ENCODE measurements at places on chromosomes 2 and 18.

GRCh38 chr2:43169987-43170386 is 56.4 kb downstream of the ZFP36L2 start:
- peak; percentile 17 for DNase-seq

DNA sequence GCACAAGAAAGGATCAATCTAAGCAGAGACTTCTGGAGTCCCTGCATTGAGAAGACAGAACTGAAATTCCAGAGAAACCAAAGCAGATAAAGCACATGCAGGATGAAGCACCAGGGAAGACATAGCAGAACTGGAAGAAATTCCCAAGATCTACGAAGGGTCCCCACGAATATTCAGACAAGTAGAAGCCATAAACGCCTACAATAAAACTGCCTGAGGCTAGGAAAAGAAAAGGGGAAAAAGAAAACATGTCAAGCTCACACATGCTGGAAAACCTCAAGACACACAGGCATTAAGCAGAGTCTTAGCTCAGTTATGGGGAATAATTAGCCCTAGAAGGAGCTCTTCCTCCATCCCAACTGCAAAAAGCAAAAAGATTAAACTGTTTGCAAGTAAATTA is 171.2 kb downstream of the NBAS start:
- DNase-seq: no peak

DNA sequence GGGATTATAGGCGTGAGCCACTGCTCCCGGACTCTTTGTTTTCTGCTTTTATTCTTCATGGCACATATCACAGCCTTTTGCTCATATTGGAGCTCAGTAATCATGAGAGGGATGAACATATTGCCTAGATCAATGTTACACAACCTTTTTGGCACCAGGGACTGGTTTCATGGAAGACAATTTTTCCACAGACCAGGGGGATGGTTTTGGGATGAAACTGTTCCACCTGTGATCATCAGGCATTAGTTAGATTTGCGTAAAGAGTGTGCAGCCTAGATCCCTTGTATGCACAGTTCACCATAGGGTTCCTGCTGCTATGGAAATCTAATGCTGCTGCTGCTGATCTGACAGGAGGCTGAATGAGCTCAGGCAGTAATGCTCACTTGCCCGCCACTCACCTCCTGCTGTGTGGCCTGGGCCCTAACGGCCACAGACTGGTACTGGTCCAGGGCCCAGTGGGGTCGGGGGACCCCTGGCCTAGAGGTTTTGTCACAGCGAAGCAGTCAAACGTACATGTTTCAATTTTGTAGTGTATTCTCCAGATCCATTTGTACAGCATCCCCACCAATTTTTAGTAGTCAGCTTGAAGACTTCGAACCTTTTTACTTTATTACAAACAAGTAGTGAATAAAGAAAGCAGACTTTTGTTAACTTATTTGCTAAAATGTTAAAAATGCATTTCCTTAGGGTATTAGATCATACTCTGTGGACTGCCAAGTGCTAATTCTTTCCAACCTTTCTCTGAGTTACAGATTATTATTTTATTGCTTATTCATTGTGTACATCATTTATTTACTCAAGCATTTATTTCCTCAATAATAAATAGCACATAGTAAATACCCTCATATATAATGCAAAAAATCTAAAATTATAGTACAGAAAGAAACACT is 6.2 kb downstream of the DAW1 start:
- DNase-seq: no peak

DNA sequence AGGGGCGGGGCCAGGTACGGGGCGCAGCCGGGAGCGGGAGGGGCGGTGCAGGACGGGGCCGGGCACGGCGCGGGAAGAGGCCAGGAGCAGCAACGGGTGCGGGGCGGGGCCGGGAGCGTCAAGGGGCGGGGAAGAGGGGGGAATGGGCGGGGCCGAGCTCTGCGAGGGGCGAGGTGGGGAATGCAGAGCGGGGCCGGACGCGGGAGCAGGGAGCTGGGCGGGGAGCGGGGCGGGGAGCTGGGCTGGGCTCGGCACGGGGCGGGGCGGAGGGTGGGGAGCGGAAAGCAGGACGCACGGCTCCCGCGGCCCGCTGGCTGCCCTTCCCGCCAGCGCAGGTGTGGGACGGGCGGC is at the start of gene IMPA2:
Gene IMPA2 (plus strand): TSS at position 316 of the 351 bp plus-strand sequence. CDS start 163 bp downstream, outside the sequence.
- DNase-seq: no peak

- no peak for DNase-seq
Observed at GRCh38 chr18:7566244-7566566, 911 bp upstream of the PTPRM start.

GRCh38 chr2:149033716-149034115 is 4.8 kb upstream of the LYPD6B start:
- peak; percentile 38 for DNase-seq

DNA sequence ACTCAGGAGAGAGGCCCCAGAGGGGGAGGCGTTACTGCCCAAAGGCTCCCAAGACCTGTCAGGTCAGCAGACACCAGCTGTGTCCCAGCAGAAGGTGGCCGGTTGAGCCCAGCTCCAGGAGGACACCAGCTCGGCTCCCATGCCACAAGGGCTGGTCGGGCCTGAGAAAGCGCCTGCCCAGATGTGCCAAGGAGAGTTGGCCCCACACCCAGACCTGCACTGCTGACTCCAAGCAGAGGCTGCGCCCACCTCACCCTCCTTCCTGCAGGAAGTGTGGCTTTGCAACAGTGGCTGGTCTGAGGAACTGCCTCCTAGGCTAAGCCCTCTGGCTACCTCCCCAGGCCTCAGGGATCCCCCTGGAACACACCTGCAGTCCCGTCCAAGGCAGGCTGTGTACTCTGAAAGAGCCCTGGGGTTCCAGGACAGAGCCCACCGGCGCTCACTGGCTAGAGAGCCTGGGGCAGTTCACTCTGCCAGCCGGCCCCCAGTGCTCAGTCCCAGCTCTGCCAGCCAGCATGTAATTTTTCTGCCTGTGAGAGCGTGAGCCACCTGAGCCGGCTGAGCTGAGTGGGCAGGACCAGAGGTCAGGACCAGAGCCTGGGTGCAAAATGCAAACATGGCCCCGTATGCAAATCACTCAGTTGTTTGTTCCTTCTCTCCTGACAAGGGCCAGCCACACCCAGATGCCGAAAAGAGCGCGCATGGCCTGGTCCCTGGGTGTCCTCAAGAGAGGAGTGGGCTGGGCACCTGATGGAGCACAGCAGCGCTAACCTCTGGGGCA is 36.9 kb upstream of the PTMA start:
- no peak for DNase-seq

DNA sequence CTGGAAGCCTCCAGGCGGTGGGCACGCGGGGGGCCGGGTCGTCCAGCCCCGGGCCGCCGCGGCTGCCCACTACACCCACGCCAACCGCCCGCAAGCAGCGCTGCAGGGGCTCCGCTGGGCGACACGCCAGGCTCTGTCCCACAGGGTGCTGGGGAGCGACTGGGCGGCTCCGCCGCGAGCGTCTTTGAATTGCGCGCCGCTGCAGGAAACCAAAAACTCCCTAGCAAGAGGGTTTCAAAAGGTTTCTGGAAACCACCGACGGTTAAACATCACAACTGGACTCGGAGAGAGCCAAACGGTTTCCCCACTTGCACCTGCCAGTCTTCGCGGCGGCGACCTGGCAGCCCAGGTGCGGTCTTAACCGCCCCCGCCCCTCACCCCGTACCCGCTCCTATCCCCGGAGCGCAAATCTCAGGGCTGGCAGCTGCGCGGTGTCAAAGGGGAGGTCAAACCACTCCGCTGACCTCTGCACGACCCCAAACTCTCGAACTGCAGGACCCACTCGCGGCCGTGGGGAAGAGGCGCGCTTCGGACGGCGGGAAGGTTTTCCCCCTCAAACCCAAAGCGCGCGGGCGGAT is 1.0 kb downstream of the CXCR4 start:
- DNase-seq: no peak

GRCh38 chr2:32805104-32806095 is 141.4 kb upstream of the LTBP1 start:
- DNase-seq: no peak

GRCh38 chr2:86035883-86036668 is 69.6 kb downstream of the POLR1A start:
- peak; percentile 78 for DNase-seq

DNA sequence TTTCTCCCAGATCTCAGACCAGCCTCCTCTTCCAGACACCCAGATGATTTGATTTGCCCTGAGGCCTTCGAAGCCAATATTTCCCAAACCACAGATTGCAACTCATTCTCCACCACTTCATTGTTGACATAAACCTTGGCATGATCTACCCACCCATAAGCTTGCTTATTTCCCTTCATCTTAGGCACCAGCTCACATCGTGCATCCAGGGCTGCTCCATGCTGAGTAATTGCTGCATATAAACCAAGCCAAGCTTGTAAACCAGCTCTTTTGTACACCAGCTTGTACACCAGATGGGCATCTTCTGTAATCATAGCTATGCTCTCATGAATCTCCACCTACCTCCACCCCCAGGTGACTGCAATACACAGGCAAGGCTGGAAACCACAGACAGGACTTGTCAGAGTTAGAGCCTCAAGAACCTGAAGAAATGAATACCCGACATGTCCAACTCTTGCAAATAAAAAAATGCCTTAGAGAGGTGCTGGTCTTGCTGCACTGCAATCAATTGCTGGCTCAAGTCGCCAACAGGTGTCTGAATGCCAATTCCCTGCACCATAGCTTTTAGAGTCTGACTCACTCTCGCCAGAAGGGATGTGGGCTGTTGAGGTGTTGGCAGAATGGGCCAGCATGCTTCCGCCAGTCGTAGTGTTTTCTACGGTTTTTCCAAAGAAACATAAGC is 31.5 kb downstream of the TRABD2A start:
- no peak for DNase-seq

DNA sequence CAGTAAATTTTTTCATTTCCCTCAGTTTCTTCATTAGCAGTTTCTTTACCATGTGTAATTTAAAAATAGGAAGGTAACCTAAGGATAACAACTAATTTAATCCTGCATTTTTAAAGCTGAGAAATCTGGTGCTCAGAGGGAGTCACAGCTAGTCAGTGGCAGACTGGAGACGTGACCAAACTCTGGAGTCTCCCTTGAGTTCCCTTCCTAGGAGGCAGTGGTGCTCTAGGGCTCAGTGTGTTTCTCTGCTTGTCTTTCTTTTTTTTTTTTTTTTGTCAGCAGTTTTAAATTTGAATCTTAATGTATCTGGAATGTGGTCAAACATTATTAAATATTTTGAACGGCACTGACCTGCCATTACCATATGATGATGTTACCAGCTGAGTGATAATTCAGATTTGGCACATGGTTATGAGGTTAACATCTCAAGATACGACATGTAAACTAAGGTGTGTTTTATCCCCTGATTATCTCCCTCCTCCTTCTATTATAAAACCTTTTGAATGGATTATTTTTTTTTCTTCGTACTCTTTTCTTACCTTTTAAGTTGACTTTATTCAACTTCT is 226.2 kb downstream of the GALNT13 start:
- no peak for DNase-seq

DNA sequence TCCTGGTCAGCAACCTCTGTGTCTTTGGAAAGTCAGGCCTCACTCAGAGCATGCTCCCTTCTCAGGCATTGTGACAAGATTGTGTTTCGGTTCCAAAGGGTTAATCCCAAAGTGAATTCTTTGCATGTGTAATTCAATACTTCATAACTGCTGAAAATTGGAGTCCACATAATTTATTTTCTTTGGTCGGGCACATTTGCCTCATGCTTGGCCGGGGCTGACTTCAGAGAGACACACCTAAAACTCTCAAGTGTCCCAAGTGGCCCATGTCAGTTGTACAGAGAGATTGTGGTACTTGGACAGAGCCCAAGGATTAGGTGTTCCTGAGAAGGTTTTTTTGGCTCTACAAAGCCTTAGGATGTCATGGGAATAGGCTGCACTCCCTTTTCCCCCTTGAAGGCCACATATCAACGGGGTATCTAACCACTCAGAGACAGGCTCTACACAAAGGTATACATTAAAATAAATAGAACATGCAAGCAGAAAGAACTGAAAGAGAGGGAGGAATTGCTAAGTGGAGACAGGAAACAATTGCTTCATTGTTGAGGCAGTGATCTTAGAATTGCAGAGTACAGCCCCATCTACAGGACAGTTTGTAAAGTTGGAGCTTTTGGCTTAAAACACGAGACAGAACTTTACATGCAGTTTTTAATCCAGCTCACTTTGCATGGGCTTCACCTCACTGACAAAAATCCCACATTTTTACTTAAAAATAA is 1232.3 kb upstream of the ZEB2 start:
- DNase-seq: peak; percentile 15

DNA sequence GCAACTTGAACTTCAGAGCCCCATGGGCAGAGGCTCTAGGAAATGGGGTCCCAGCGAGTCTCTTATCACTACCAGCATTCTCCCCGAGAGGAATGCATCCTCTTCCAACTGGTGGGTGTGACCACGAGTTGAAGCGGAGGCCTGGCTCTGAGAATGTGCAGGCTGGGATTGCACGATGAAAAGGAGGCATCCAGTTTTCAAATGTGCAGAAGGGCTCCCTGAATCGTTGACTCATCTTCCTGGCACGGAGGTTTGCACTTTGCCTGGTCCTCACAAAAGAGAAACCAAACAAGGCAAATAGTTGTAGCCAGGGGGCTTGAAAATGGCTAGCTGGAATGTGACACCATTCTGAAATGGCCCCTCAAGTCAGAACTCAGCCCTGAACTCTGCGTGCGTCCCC is 216.7 kb downstream of the GLI2 start:
- DNase-seq: no peak

DNA sequence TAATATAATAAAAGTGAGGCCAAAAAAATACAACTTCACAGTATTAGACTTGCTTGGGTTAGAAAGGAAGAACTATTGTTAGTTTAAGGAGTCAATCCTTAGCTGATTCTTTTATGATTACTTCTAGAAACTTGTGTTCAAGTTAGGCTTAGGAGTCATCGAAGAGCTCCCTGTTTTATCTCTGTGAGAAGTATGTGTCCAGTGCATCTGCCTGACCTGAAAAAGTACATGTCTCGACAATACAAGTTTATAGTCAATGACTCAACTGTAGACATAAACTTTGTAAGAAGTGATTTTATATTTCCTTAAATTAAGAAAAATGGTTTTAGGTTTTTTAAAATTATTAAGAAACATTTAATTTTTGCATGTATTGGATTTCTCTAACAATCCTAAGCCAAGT is 571.2 kb downstream of the ZEB2 start:
- DNase-seq: no peak

- no peak for DNase-seq
Observed at GRCh38 chr2:158970241-158970751, 1.9 kb downstream of the TANC1 start.

DNA sequence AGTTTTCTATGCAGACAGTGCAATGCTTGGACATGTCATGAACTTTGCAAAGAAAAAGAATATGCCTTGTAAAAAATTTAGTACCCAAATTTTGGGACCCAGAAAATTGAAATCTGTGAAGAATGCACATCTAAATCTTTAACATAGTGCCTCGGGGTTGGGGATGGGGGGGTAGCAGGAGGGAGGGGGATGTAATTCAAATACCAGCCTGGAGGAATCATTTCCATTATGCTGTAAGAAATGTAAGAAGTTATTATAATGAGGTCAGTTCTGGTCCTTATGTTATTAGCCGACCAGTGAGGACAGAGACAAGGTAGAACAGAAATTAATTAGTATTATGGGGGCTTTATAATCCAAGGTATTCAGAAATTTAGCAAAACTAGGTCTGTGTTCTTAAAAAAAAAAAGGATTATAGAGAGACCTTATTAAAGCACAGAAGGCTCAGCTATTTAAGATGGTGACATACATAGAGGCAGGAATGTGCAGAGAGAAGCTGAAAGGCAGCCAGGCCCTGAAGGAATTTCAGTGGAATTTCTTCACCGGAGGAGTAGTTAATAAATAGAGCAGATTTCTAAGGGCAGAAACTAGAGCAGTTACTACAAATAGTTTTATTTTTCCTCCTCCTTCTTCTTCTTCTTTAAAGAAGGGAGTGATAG is 89.0 kb upstream of the RBMS1 start:
- DNase-seq: no peak

Data from SHP77 (cell line).